Smooth muscle cell of the umbilical artery (primary cell): ENCODE measurements at places on chromosomes 1 and 21. TPM values are rescaled to one million over a fixed set of nuclear protein-coding genes. Genes with fewer than 3 reads are reported as not detected.

The KRTAP19-3 gene
- total RNA-seq = not detected in 2 replicates

The HHAT gene
- 8.2 and 9.2 TPM in 2 replicates for total RNA-seq

The GPR3 gene
- total RNA-seq = 0.89 and 1.1 TPM in 2 replicates

The HPCA gene
- total RNA-seq = not detected in 2 replicates

The LMX1A gene
- not detected in 2 replicates for total RNA-seq
